ENCODE measurements at places on chromosomes 7 and 10.

DNA sequence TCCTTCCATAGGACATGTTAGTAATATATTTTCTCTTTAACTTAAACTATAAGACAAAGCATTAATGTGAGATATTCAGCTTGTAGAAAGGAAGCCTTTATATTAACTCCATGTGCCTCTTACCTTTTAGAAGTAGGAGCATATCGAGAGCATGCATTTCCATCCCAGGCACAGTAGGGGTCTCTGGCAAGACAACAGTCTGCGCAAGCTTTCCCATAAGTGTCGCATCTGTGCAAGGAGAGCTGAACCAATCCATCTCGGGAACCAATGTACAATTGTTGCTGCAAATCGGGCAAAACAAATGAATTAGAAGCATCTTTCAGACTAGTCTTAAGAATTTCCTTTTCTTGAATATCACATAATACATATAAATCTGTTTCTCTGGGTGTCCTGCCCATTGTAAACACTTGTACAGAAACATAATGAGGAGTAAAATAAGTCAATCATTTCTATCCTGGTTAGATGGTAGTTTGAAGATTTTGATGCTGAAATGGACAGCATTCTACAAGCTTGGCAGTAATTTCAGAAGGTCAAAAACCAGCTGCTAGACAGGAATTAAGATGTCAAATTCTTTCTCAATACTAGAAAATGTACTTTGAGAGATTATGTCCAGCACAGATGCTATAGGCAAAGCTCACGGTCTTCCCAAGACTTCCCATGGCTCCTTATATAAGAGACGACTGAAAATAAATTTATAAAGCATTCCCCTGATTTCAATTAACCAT, 171.8 kb downstream of the SEMA3D start:
- no peak for DNase-seq

- DNase-seq: no peak
Measured at GRCh38 chr7:151600331-151600730, 80.6 kb upstream of the RHEB start.

- no peak for DNase-seq
Measured at GRCh38 chr7:52719677-52720076, 315.8 kb upstream of the POM121L12 start.

- DNase-seq: no peak
Measured at GRCh38 chr7:94133460-94133859, 129.3 kb upstream of the BET1 start.

- no peak for DNase-seq
Measured at GRCh38 chr10:19638896-19639233, 177.4 kb upstream of the PLXDC2 start.

- DNase-seq: no peak
Measured at GRCh38 chr10:120760253-120760652, 90.9 kb upstream of the WDR11 start.

DNA sequence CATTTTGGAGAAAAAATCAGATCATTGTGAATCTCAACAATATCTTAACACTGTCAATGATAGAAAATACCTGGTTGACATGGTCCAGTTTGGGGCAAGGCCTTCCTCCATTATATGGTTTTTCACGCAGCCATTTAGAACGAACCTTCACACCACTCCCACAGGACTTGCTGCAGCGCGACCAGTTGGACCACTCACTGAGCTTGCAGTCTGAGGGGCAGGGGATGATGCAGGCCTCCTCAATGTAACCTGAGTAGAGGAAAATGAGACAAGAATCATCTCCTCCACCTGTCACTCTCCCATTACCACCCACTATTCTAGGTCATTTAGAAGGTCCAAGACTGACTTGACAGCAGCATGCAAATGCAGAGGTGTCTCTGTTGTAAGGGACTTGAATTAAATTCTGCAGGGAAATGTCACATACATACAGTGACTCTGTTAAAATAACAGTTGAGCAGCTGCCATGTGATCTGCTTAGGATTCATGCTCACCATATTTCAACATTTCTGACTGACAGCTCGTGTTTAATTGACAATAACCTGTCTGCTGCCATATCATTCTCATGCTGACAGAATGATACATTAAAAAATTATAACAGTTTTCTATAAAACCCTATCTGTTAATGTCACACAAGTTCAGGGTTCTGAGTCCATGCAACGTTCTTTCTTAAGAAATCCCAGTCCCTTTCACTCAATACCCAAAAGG, 403.0 kb downstream of the THSD7A start:
- DNase-seq: no peak

- DNase-seq: no peak
Measured at GRCh38 chr10:14022052-14022451, 308.7 kb downstream of the FRMD4A start.

GRCh38 chr10:84632866-84633265, 304.5 kb downstream of the CCSER2 start:
- DNase-seq: no peak

GRCh38 chr7:79282070-79282694, 171.3 kb downstream of the MAGI2 start:
- no peak for DNase-seq

Measured in Peyer's patch (tissue), 4 donors.